ENCODE measurements at places on chromosomes 16 and 17.

GRCh38 chr17:10216213-10216938, 18.0 kb upstream of the GAS7 start:
- DNase-seq: no peak

DNA sequence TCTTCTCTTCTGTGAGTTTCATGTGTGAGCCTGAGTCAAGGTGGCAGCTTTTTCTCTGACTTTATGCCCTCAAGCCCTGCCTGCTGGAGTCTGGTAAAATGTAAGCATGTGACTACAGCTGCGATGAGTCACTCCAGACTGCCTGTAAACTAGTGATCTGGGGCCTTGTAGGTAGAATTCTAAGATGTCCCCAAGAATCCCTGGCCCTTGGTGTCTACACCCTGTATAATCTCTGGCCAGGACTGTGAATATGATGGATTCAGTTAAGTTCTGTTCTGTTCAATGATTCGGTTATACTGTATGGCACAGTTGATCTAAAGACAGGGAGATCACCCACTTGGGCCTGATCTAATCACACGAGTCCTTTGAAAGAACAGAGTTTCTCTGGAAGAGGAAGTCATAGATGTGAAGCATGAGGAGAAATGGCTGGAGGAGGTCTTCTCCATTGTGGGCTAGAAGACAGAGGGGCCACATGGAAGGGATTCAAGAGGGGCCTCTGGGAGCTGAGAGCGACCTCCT, 29.8 kb downstream of the PRSS54 start:
- DNase-seq: no peak

DNA sequence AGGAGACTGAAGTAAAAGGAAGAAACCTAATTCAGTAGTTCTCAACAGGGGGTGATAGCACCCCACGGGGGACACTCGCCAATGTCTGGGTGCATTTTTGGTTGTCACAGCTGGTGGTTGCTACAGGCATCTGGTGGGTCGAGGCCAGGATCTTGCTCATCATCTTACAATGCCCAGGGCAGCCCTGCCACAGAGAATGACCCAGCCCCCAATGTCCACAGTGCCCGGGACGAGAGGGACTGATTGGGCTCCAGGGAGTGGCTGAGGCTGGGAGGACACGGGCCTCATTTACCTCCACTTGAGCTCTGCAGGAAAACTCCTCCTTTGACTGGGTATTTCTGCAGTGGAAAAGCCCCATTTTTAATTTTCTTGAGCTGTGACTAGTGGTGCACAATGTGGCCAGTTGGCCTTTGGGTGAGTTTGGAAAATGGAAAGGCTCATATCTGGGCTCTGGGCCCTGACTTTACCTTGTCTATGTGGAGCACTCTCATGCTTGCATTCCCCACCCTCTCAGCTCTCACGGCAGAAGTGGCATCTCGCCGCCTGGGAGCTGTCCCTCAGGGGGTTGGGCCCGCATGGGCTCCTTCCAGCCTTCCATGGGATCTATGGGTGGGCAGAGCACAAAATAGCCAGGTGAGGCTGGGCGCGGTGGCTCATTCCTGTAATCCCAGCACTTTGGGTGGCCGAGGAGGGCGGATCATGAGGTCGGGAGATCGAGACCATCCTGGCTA, 37.7 kb upstream of the IRF8 start:
- DNase-seq: no peak

DNA sequence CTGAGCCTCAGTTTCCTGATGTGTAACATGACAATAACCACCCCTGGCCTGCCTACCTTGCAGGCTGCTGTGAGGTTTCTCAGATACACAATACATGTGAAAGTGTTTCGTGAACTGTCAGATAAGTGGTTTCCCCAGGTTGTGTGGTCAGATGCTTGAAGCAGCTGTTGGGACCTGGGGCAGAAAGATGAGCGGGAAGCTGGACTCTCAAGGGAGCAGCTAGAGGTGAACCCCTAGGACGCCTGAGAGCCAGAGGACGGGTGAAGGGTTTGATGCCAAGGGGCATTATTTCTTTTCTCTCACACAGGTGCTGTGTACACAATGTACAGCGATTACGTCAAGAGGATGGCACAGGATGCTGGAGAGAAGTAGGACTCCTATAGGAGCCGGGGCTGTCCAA, 2.3 kb downstream of the HIGD1B start:
- no peak for DNase-seq

GRCh38 chr16:71811261-71811803, 2.7 kb upstream of the AP1G1 start:
- no peak for DNase-seq

- no peak for DNase-seq
Observed at GRCh38 chr17:67200727-67201301, 44.2 kb downstream of the HELZ start.

DNA sequence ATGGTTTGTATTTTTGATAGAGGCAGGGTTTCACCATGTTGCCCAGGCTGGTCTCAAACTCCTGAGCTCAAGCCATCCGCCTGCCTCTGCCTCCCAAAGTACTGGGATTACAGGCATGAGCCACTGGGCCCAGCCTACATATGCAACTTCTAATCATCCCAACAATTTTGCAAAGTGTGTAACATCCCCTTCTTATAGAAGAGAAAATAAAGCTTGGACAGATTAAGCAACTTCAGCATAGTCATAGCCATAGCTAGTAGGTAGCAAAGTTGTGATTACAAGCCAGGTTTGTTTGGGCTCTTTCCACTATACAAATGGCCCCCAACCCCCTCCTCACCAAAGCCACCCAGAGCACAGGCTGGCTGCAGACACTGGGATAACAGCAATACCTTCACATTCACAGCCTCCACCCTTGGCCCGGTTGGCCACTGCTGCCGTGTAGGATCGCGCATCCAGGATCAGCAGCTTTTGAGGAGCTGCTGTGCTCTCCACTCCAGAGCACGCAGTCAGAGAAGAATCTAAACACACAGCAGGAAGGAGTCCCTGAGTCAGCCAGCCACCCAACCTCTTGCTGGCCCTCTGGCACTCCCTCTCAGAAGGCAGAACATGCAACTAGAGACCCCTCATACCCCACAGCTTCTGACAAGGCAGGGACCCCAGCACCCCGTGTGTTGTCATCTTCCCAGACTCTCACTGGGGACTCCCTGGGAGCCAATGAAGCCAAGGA, 7.9 kb downstream of the MTMR4 start:
- DNase-seq: no peak

DNA sequence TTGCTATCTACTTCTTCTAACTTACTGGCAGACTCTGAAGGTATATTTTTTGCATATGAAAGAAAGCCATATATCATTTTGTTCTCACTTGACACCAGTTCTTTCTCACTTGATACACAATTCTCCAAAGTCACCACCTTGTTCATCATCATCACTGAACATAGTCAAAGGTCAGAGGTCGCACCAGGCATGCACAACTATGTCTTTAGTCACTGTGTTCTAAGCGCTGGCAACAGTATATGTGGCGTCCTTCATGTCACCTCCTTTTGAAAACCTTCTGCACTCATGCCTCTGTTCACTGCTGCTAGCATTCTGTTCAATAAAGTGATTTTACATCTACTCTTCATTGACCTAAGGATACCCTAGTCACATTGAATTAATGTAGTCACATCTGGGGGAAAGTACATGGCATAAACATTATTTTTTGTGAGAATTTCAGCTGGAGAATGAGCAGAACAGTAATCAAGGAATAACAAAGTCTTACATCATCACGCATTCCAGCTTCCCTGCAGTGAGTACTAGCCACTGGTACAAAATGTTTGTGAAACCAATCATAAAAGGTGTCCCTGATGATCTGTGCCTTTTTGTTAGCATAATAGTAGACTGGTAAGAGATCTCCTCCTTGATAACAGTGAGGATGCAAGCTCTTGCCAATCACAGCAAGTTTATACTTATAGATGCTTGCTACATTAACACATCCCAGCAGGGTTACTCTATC, 20.5 kb upstream of the TBX4 start:
- no peak for DNase-seq

GRCh38 chr16:19284207-19284606, 1.3 kb upstream of the CLEC19A start:
- peak; percentile 69 for DNase-seq

GRCh38 chr17:38447502-38448085, 19.3 kb downstream of the ARHGAP23 start:
- no peak for DNase-seq

DNA sequence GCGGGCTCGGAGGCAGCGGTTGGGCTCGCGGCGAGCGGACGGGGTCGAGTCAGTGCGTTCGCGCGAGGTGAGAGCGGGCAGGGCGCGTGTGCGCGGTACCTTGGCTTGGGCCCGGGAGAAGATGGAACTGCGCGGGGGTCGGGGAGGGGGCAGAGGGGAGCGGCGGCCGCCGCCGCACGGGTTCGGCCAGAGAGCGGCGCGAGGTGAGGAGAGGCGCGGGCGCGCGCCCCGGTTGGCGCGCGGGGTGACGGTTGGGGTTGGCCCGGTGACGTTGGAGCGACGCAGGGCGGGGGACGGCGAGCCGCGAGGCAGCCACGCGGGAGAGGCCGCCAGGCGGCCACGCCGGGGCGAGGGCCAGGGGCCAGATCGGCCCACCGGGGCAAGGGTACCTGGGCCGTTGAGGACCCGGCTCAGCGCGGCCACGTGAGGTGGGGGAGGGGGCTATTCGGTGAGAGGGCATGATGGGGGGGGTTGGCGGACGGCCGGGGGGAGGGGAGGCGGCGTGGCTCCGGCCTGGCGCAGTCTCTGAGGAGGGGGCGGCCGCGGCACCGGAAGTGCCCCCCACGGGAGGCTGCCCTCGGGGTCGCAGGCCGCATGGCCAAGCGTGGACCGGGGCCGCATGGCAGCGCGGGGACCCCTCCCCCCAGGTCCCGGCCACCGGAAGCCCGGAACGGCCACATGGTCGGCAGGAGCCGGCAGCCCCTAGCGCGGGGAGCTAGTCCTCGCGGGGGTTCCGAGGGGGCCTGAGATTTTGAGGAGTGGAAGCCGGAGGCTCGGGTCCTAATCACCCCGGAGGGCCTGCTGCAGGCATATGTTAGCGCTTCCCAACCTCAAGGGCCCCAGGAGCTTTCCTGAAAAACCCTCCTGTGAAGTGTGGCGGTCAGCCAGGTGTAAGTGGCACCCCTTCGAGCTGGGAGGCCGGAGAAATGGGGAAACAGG, 527 bp downstream of the EIF5A start:
- DNase-seq: no peak

GRCh38 chr17:72446118-72446517, 325.3 kb downstream of the SOX9 start:
- no peak for DNase-seq

GRCh38 chr16:68310774-68311511, at the start of the genes PRMT7 and SLC7A6OS:
TSS of gene PRMT7 (plus strand) at chr16:68311019. CDS start at chr16:68315980, 4,961 bp downstream.
TSS of gene SLC7A6OS (minus strand) at chr16:68310946. CDS start at chr16:68310926, 20 bp downstream.
- peak; percentile 91 for DNase-seq

DNA sequence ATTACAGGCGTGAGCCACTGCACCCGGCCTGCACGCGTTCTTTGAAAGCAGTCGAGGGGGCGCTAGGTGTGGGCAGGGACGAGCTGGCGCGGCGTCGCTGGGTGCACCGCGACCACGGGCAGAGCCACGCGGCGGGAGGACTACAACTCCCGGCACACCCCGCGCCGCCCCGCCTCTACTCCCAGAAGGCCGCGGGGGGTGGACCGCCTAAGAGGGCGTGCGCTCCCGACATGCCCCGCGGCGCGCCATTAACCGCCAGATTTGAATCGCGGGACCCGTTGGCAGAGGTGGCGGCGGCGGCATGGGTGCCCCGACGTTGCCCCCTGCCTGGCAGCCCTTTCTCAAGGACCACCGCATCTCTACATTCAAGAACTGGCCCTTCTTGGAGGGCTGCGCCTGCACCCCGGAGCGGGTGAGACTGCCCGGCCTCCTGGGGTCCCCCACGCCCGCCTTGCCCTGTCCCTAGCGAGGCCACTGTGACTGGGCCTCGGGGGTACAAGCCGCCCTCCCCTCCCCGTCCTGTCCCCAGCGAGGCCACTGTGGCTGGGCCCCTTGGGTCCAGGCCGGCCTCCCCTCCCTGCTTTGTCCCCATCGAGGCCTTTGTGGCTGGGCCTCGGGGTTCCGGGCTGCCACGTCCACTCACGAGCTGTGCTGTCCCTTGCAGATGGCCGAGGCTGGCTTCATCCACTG, at the start of gene BIRC5:
Gene BIRC5 (plus strand): TSS at position 238 of the 690 bp plus-strand sequence. CDS start 64 bp downstream, at position 302.
- DNase-seq: peak; percentile 85

GRCh38 chr17:33888455-33888854, 366.6 kb upstream of the CCL2 start:
- no peak for DNase-seq

DNA sequence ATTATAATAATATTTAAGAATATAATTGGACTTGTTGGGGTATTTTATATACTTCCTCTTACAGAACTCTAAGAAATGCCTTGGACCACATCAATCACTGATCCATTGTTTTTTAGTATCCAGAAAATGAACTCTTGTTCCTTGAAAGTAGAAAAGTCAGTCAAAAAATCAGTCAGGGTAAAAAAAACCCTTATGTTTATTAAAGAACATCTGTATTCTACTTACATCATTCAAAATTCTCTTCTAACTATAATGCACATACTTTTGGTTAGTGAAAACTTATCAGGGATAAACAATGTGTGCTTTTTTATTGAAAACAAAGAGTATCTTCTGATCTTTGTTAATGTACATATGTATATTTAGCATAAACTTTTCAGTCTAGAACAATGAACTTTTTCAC, 23.5 kb upstream of the CDR2 start:
- DNase-seq: no peak

GRCh38 chr17:44779211-44780025, 20.6 kb downstream of the ADAM11 start:
- DNase-seq: peak; percentile 77

DNA sequence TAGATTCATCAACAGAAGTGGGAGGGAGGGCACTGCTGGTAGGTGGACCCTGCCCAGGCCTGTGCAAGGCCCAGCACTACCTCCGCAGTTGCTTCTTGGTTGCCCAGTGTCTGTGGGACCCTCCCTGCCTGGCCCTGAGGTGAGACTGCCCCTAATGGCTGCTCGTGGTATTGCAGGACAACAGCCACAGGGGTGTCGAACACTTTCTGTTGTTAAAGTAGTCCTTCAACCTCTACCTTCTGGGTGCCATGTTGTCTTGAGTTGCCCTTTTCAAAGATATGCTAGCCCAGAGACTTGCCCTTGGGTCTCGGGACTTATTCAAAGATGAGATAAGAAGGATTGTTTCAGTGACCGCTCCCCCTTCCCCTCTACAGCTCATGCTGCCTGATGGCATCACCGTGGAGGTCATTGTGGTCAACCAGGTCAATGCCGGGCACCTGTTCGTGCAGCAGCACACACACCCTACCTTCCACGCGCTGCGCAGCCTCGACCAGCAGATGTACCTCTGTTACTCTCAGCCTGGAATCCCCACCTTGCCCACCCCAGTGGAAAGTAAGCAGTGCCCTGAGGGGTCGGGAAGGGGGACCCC, 29.1 kb downstream of the AKAP1 start:
- DNase-seq: no peak

GRCh38 chr16:67034487-67034886, 5.5 kb downstream of the CBFB start:
- no peak for DNase-seq

DNA sequence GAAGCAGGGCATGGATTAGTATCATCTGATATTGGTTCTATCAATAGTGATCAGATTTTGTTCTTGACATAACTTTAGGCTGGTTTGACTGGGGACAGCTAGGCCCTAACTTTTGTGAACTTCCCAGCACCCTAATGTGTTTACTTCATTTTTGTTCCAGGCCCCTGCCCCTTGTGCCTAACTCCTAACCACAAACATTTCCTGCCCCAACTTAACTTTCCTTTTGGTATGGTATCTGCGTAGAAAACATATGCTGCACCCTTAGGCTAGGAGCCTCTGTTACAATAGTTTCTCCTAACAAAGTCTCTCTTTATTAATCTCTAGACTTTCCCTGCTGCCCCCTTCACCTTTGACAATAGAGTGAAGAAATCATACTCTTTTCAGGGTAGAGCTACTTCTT, 2.5 kb downstream of the ADPRM start:
- no peak for DNase-seq

GRCh38 chr17:32875923-32876416, 954 bp downstream of the MYO1D start:
- DNase-seq: peak; percentile 17
